PC-9 (cell line): ENCODE measurements at places on chromosomes 16 and 17. TPM values are rescaled to one million over a fixed set of nuclear protein-coding genes. Genes with fewer than 3 reads are reported as not detected.

Gene ADAM11
- total RNA-seq, result 0.46 and 0.55 TPM in 2 replicates

Gene HOXB13
- total RNA-seq, result 0.15 TPM in 1 of 2 replicates, not detected in the other

Gene ITGAL
- 0.50 TPM in 1 of 2 replicates, not detected in the other for total RNA-seq

Gene PRKCA
- total RNA-seq, result 23.1 and 23.8 TPM in 2 replicates

Gene ITGB4
- total RNA-seq, result 448 and 461 TPM in 2 replicates

Gene POLDIP2
- total RNA-seq, result 84.5 and 98.2 TPM in 2 replicates

Gene DNAJC7
- total RNA-seq, result 75.5 and 96.1 TPM in 2 replicates

- no peaks in the 10 kb centered on the region for H3K36me3 ChIP-seq
- H3K27me3 ChIP-seq, result no peaks in the 10 kb centered on the region
- DNase-seq, result no peak
- peaks cover 14% of the 10 kb centered on the region for H3K4me1 ChIP-seq
These were observed 2.6 kb downstream of the SRCIN1 start for GRCh38 chr17:38602956-38603785.

DNA sequence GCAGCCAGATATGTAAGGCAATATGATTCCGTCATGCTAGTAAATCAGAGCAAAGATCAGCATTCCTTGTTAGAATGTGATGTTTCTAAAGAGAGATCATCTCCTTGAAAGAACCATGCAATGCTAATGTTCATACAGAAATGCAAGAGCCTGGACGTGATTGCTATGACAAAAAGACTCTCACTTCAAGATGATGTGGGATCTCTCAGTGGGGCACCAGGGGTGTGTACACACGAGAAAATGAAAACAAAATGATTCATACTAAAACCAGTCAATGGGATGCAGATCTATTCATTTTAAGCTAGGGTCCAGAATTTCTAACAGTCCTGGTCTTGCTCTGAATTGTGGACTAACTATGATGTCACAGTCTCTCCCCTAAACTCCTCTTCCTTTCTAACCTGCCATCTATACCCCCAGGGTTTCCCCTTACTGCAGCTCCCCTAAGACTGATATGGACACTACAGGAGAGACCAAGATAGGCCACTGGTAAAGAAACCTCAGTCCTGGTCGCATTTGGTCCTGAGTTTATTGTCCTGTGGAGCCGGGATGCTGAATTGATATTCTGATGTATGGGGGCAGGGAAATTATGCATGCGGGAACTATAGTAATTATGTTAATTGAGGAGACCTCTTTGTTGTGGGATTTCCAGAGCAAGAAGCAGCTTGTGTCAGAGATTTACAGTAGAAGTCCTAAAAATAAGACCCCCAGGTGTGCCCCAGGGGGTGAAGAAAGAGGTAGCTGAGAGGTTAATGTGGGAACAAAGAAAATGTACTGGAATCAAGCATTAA, 179.0 kb downstream of the PMP22 start:
- DNase-seq, result no peak
- H3K27ac ChIP-seq, result no peak overlapping the region

GRCh38 chr16:46961373-46962353, 11.8 kb downstream of the DNAJA2 start:
- no peak overlapping the region for H3K4me3 ChIP-seq
- no peaks in the 10 kb centered on the region for H3K27me3 ChIP-seq
- no peaks in the 10 kb centered on the region for H3K4me1 ChIP-seq

DNA sequence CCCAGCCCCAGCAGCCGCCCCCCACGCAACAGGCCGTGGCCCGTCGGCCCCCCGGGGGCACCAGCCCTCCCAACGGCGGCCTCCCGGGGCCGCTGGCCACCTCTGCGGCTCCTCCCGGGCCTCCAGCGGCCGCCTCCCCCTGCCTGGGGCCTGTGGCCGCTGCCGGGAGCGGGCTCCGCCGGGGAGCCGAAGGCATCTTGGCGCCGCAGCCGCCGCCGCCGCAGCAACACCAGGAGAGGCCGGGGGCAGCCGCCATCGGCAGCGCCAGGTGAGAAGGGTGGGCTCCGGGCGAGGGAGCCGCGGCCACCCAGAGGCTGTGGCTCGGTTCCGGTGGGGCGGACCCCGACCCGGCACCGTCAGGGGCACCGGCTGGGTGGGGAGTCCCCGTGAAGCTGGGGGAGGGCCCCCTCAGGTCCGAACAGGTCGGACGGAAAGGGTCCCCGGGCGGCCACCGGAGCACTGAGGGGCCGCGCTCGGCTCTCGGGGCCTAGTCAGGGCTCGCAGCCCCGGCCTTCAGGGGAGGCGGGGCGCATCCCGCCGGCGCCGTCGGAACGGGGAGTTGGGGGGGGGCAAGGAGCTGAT, 583 bp downstream of the ATXN2L start:
- H3K4me1 ChIP-seq, result peaks cover 21% of the 10 kb centered on the region
- peaks cover 38% of the 10 kb centered on the region for H3K36me3 ChIP-seq
- H3K27me3 ChIP-seq, result no peaks in the 10 kb centered on the region
- peak overlapping the region; percentile 74 for H3K4me3 ChIP-seq
- no peak for DNase-seq

- no peaks in the 10 kb centered on the region for H3K27me3 ChIP-seq
- peak overlapping the region; percentile 89 for H3K27ac ChIP-seq
- no peaks in the 10 kb centered on the region for H3K36me3 ChIP-seq
- no peak for DNase-seq
- peaks cover 50% of the 10 kb centered on the region for H3K4me1 ChIP-seq
These were observed 12.6 kb upstream of the CEP20 start for GRCh38 chr16:15900901-15901500.

DNA sequence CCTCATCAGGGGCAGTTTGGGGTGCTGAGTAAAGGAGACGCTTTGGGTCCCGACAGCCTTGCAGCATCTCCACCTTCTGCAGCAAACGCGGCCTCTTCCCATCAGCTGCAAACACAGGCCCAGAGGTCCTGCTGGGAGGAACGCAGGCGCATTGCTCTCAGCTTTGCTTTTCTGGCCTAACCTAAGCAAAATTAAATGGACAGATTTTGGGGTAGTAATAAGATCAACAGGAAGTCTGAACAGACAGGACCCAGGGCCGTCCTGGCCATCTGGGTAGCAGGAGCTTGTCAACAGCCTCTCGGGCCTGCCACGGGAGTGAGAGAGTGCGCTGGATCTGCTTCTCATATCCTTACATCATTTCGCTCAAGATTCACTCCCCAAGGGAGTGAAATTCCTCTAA, 7.2 kb downstream of the NUBP1 start:
- H3K36me3 ChIP-seq, result 0 out of 2 replicates have a peak, but pooled peaks cover 12% of the 10 kb centered on the region
- H3K4me1 ChIP-seq, result peaks cover 13% of the 10 kb centered on the region
- no peak overlapping the region for H3K4me3 ChIP-seq
- DNase-seq, result no peak
- H3K27me3 ChIP-seq, result no peaks in the 10 kb centered on the region

GRCh38 chr17:20999044-20999573, 43.7 kb downstream of the USP22 start:
- no peak for DNase-seq
- peaks cover 7% of the 10 kb centered on the region; the same call in 1 of the 2 replicates for H3K36me3 ChIP-seq
- no peak overlapping the region for H3K4me3 ChIP-seq

- no peak overlapping the region for H3K4me3 ChIP-seq
- no peak for DNase-seq
- no peak overlapping the region for H3K27ac ChIP-seq
- no peaks in the 10 kb centered on the region for H3K4me1 ChIP-seq
These were observed 157.3 kb upstream of the SDK2 start for GRCh38 chr17:73801455-73802100.

- peak; percentile 15 for DNase-seq
- peaks cover 6% of the 10 kb centered on the region; the same call in 1 of the 2 replicates for H3K4me1 ChIP-seq
- no peaks in the 10 kb centered on the region for H3K36me3 ChIP-seq
- H3K27me3 ChIP-seq, result no peaks in the 10 kb centered on the region
These were observed 425 bp downstream of the SGSH start for GRCh38 chr17:80219763-80220053.

GRCh38 chr17:17304521-17304985, 1.4 kb downstream of the NT5M start:
- H3K27me3 ChIP-seq, result no peaks in the 10 kb centered on the region
- H3K4me1 ChIP-seq, result peaks cover 6% of the 10 kb centered on the region; the same call in 1 of the 2 replicates
